ENCODE measurements at places on chromosomes 3 and 15.

DNA sequence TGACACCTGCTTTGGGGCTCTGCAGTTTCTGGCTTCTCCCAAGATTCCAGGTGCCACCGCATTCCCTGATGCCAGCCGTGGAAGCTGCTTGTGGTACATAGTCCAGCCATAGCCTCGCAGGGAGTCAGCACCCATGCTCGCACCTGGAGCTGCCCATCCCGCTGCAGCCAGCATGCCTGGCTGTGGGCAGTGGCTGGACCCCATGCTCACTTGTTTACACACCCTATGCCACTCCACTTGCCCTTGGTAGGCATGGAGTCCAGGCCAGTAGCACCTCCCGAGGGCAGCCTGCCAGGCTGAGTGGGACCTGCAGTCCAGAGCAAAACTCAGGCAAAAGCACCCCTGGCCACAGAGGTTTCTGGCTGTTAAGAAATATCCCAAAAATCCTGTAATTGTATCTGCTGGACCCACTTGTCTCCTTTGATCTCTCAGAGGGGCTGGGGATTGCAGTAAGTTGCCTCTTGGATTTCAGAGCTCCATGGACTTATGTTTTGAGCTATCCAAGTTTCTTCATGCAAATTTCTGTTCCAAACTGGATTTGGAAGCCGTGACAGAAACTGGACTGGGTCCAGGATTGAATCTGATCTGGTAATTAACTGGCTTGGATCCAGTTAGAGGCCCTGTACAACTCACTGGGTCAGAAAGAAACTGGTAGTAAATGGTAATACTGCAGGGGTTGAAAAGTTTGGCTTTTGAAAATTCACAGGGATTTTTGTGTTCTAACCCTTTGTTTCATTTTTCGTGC, 149.3 kb downstream of the FMN1 start:
- DNase-seq: no peak

GRCh38 chr3:112233083-112233482, 60.9 kb downstream of the SLC9C1 start:
- DNase-seq: no peak

DNA sequence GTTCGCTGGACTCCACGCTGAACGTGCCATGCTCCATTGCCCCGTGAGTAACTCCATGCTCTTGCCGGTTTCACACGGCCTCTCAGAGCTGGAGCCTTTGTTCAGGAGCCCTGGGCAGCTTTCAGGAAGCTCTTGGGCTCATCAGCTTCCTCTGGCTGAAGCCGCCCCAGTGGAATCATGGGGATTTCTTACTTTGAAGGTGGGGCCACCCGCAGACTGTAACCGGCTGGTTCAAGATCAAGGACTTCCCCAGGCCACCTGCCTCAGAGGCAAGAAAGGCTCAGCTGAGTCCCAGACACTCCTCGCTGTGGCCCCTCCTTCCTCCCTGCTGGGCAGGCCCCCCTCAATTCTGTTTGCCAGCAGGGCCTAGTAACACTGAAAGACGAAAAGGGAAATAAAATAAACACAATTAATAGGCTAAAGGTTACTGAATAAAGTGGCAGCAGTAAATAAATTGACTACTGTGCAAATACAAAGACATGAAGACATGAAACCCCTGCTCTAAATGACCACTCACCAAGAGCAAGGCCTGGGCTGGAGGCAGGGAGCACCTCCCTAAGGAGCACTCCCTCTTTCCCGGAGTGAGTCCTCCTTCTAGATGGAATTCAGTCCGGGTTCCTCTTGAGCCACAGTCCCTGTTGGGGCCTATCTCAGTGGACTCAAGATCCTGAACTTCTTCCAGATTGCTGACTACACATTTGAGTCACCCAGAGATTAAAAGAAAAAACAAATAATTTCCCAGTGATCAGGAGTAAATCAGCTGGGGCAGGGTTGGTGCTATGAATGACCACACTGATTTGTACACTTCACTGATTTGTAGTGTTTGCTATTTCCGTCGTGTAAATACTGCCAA, 51.0 kb downstream of the ZDHHC19 start:
- DNase-seq: no peak

- DNase-seq: no peak
These were observed 634.2 kb downstream of the NAALADL2 start for GRCh38 chr3:175493301-175493700.

DNA sequence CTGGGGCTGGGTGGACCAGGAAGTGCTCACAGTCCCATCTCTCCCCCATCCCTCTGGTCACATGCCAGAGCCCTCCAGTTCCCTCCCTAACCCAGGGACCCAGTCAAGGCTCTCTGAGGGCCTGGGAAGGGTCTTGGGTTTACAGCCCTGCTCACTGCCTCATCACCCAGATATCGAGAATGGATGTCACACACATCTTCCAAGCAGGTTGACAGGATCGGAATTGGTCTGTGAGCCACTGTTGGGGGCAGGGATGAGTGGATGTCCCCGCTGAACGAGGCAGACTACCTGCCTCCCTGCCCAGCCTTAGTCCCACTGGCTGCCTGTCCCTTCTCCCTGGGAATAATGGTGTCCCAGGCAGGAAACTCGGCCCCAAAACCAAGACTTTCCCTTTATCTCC, 20.0 kb upstream of the GOLGA6C start:
- DNase-seq: no peak

DNA sequence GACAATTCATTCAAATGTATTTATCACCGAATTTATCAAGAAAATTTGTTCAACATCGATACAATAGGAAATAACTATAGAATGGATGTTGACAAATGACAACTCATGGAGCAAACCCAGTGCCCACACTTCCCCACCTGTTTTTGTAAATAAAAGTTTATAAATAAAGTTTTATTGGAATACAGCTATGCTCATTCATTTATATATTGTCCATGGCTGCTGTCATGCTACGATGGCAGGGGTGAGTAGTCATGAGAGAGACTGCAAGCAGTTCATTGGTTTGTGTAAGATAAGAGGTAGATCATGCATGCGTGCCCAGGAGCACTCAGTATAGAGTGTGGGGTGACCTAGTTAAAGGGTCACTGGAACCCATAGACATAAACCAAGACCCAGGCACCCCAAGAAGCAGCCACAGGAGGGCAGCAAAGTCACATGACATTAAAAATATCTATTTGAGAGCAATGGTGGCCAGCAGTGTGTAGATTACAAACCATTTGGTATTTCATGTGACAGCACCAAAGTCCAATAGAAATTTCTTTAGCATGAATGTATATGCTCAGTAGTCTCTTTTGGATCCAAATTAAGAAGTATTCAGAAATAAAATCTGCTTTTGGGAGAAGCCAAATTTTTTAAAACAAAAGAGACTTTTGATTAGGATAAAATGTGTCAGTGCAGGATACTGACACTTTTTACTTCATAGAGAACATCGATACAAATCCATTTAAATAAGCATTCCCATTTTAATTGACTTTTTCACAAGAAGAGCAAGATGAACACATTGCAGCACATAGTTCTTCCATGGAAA, 794.8 kb downstream of the MCTP2 start:
- no peak for DNase-seq

GRCh38 chr3:133113526-133113925, 75.3 kb downstream of the TMEM108 start:
- DNase-seq: no peak

DNA sequence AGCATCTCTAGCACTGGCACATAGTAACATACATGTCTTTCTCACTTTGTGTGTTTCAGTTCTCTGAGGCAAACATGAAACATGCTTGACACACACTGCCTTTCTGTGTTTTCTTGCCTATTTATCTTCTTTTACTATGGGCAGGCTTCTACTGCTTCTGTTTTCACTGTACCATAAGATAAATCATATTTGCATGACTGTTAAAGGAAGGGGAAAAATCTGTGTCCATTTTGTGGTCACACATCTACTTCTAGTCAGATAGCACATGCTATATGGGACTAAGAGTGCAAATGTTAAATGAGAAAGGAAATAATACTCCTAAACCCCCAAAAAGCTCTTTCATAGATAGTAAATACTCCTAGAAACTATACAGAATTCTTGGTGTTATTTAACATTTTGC, 386.4 kb downstream of the ZBTB20 start:
- no peak for DNase-seq

GRCh38 chr15:66293419-66294156, at the start of gene DIS3L:
Gene DIS3L (plus strand): TSS chr15:66293568. CDS start chr15:66293597, 29 bp downstream.
- no peak for DNase-seq

DNA sequence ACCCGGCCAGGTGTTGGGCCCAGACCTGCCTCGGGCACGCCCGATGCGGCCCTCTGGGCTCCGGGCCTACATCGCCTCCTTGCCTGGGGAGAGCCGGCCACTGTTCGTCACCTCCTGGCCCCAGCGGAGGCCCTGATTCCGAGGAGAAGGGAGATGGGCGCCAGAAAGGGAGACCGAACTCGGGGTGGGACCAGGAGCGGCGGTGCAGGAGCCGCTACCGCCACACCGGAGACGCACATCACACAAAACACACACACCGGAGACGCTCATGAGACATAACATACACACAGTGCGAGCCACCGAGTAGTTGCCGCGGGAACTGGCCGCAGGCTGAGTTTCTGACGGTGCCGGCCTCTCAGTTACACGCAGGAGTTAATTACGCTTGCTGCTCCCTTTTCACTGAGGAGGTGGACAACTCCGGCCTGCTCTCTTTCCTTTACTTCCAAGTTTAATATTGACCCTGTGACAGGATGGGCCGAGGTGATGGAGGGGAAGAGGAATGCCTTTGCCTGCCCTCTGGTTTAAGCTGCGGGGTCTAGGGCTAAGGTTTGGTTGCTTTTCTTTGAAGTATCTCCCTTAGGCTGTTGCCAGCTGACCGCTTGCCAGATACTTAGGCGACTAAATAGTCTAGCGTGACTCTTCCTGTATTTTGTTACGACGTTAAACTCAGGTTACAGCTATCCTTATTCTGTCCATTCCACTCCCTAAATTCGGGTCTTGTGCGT, 570 bp downstream of the PCNP start:
- DNase-seq: peak; percentile 32

- DNase-seq: no peak
These were observed 602 bp upstream of the BAHD1 start for GRCh38 chr15:40439960-40440742.

DNA sequence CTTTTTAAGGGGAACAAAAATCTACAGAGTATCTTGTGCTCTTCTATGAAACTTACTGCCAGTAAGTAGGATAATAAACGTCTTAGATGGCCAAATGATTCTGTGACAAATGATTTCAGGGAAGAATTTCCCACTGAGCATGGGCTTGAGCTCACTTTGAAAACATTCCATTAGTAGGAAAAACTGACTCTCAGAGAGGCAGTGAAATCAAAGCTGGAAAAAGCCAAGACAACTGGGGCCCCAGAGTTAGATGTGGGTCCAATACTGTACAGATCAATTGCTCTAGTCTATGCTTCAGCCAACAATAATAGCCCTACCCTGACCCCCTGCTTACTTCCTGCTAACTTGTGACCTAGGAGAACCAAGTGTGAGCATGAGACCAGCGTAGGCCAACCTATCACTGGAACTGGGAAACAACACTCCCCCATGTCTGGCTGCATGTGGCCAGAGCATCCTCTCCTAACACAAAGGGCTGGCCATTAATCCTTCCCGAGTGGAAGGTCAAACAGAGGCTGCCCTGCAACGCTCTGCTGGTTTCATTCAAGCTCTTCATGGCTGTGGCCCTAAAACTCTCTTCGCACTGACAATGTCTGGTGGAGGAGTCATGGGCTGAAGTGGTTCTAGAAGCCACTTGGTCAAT, 68.8 kb downstream of the FOXB1 start:
- DNase-seq: no peak

GRCh38 chr15:81454024-81454423, 80.0 kb upstream of the TMC3 start:
- no peak for DNase-seq

DNA sequence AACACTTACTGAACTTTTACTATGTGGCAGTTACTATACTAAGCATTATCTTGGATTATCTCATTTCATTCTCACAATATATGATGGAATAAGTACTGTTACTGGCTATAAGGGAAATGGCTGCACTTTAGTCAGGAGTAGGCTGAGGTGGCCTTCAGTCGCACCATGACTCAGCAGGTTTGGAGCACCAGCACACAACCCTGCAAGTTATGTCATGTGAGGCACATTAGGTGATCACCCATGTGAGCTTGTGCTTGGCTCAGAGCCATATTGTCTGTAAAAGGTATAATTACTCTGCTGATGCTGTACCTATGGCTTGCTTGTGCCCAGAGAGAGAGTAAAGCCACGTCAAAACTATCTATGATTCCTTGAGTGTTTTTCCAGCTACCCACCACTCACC, 54.1 kb upstream of the TIPARP start:
- peak; percentile 87 for DNase-seq

GRCh38 chr3:65334045-65334665, 646.4 kb upstream of the ADAMTS9 start:
- no peak for DNase-seq

- DNase-seq: no peak
These were observed 121.4 kb upstream of the CHRM5 start for GRCh38 chr15:33846862-33847261.

- DNase-seq: no peak
These were observed 22.6 kb downstream of the MKRN2 start for GRCh38 chr3:12579456-12579855.

- DNase-seq: no peak
These were observed 53.9 kb upstream of the KLF13 start for GRCh38 chr15:31272558-31273257.

DNA sequence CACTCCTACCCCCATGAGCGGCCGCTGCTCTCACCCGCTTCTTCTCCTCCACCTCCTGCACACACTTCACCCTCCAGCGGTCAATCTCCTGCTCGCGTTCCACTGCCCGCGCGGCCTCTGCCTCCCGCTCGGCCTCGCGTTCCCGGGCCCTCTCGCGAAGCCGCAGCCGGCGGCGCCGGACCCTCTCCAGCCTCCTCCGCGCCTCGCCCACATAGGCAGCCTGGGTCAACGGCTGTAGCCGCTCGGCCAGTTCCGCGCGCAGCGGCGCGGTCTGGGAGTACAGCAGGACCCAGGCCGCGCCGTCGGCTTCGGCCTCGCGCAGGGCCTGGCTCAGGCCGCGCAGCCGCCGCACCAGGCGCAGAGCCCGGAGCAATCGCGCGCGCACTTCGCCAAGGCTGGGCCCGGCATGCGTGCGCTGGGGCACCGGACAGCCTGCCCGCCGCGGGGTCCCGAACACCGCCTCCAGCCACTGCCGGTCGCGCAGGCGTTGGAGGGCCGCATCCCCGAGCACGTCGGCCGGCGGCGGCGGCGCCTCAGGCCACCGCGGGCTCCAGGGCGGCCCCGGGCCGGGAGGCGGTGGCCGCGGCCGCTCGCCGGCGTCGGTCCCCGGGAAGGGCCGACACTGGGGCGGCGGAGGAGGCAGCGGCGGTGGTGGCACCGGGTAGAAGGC, 595 bp downstream of the PDCD7 start:
- no peak for DNase-seq

- no peak for DNase-seq
These were observed 103.1 kb downstream of the LRIG1 start for GRCh38 chr3:66397745-66398144.

GRCh38 chr3:182671541-182671940, 121.8 kb upstream of the ATP11B start:
- no peak for DNase-seq

GRCh38 chr3:71370467-71370866, 213.1 kb downstream of the FOXP1 start:
- DNase-seq: no peak

- no peak for DNase-seq
These were observed 5.2 kb downstream of the NKTR start for GRCh38 chr3:42605546-42606173.
